ENCODE measurements at places on chromosomes 2 and 18. TPM values are rescaled to one million over a fixed set of nuclear protein-coding genes. Genes with fewer than 3 reads are reported as not detected.

The DCC gene
- 0.18 TPM for total RNA-seq

DNA sequence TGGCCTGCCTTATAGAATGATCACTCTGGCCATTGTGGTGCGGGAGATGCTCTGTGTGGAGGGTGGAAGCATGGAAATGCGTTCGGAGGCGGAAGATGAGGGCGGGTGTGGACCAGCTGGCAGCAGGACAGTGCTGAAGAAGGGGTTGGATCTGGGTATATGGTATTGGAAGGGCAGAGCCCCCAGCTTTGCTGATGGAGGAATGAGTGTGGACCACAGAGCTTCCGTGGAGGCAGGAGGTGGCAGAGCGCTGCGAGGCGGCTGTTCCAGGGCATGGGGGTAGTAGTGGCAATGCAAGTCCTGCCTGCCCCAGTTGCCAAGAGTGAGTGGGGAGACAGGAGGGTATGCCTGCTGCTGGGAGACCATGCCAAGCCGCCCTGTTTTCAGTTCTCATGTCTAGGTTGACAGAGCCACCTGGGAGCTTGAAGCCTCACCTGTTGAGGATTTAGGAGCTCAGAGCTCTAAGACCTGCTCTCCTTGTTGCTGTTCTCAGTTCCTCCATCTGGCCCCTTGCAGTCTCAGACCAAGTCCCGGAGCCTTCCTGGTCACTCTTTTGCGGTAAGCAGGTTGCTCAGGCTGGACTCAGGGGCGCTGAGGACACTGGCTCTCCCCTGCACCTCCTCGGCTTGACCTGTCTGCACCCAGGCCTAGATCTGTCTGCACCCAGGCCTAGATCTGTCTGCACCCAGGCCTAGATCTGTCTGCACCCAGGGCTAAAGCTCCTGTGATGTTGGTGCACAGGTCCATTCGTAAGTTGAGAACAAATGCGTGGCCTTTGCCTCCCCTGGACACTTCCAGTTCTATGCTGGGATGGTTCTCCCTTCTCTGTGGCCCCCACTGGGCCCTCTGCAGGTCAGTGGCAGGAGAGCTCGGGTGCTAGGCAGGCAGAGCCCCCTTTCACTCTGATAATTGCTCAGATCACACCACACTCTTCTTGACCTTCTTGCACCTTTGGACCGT is 290.5 kb upstream of the HS6ST1 start:
- no peak overlapping the region for H3K27ac ChIP-seq
- no peak overlapping the region for H3K4me3 ChIP-seq
- DNase-seq: peak; percentile 22
- H3K27me3 ChIP-seq: no peaks in the 10 kb centered on the region
- no peaks in the 10 kb centered on the region for H3K4me1 ChIP-seq
- no peaks in the 10 kb centered on the region for H3K36me3 ChIP-seq

DNA sequence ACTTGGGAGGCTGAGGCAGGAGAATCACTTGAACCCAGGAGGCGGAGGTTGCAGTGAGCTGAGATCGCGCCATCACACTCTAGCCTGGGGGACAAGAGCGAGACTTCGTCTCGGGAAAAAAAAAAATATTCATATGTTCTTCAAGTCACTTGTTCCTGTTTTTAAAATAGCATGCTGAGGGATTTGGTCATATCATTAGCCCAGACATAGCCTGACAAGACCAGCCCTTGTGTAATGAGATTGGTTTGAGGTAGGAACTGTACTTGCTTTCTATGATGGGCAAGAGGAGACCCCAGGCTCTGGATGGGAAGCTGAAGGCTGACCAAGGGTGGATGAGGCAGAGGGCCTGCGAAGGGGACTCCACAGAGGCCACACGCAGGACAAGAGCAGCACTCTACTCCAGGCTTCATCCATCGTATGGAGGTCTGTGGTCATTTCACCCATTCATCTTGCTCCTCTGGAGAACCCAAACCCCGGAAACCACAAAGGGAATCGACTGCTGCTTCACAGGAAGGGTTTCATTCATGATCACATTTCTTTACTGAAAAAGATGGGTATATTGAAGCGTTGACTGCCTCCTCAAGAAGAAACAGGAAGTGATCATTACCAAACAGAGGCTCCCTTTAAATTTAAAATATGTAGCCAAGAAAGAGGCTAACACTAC is 87.1 kb upstream of the ZNF397 start:
- no peaks in the 10 kb centered on the region for H3K36me3 ChIP-seq
- H3K4me1 ChIP-seq: peaks cover 6% of the 10 kb centered on the region
- H3K27me3 ChIP-seq: no peaks in the 10 kb centered on the region
- no peak overlapping the region for H3K27ac ChIP-seq

- H3K36me3 ChIP-seq: no peaks in the 10 kb centered on the region
- no peak for DNase-seq
- H3K27ac ChIP-seq: no peak overlapping the region
- no peaks in the 10 kb centered on the region for H3K27me3 ChIP-seq
Observed at GRCh38 chr2:100036793-100037192, 105.6 kb downstream of the AFF3 start.

DNA sequence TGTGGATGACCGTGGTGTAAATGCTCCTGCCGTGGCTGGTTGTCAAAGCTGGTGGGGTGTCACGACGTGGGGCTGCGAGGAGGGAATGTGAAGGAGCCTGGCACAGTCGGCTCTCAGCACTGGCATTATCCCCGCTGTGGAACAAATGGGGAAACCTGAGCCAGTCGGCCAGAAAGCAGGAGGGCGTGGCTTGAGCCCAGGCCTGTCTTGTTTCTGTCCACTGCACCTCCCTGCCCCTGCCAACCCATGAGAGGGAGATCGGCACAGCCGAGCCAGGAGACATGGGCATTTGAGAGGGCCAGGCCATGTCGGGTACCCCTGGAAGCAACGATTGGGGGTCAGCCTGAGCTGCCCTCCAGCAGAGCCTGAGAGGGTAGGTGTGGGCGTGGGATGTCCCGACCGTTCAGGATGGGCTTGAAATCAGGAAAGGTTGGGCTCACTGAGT is 44.5 kb downstream of the PDIA6 start:
- H3K36me3 ChIP-seq: no peaks in the 10 kb centered on the region
- H3K27ac ChIP-seq: no peak overlapping the region
- H3K27me3 ChIP-seq: no peaks in the 10 kb centered on the region

- H3K4me1 ChIP-seq: no peaks in the 10 kb centered on the region
- H3K27ac ChIP-seq: no peak overlapping the region
- H3K4me3 ChIP-seq: no peak overlapping the region
- DNase-seq: no peak
- no peaks in the 10 kb centered on the region for H3K36me3 ChIP-seq
- no peaks in the 10 kb centered on the region for H3K27me3 ChIP-seq
Observed at GRCh38 chr2:137770166-137770565, 194.1 kb upstream of the HNMT start.

- no peak for DNase-seq
- no peaks in the 10 kb centered on the region for H3K4me1 ChIP-seq
- H3K27ac ChIP-seq: no peak overlapping the region
- no peak overlapping the region for H3K4me3 ChIP-seq
- H3K27me3 ChIP-seq: no peaks in the 10 kb centered on the region
Observed at GRCh38 chr2:2806711-2807110, 475.6 kb upstream of the MYT1L start.

DNA sequence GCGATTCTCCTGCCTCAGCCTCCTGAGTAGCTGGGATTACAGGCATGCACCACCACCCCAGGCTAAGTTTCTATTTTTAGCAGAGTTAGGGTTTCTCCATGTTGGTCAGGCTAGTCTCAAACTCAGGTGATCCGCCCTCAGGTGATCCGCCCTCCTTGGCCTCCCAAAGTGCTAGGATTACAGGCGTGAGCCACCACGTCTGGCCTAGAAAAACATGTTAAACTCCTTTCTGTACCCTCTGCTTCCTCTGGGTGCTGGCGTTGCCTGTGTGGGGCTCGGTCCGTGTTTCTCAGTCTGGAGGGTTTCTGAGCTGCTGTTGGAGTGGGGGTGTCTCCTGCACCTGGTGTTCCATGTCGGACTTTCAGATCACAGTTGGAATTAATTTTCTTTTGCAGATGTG is 17.9 kb downstream of the LDLRAD4 start:
- DNase-seq: no peak
- no peak overlapping the region for H3K27ac ChIP-seq
- H3K4me1 ChIP-seq: no peaks in the 10 kb centered on the region
- no peaks in the 10 kb centered on the region for H3K36me3 ChIP-seq
- H3K4me3 ChIP-seq: no peak overlapping the region

- no peak overlapping the region for H3K4me3 ChIP-seq
- H3K36me3 ChIP-seq: no peaks in the 10 kb centered on the region
- H3K27ac ChIP-seq: no peak overlapping the region
- no peaks in the 10 kb centered on the region for H3K4me1 ChIP-seq
- H3K27me3 ChIP-seq: no peaks in the 10 kb centered on the region
Observed at GRCh38 chr18:59871711-59872362, 28.0 kb upstream of the PMAIP1 start.

DNA sequence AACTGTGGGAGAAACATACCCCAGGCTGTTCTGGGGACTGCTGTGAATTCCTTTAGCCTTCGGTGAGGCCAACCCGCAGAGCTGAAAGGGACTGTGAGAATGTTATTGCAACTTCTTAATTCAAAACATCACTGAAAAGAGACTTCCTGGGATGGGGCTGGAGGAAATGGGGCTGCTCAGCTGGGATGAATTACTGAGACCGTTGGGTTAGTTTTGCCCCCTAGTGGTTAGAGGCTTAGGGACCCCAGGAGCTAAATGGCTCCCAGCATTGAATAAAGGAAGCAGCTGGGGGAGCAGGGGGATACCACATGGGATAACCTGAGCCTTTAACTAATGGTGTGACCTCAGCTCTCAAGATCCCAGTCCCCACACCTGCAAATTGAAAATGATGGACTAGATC is 941.1 kb upstream of the FANCL start:
- H3K4me1 ChIP-seq: peaks cover 16% of the 10 kb centered on the region
- H3K27ac ChIP-seq: no peak overlapping the region
- H3K36me3 ChIP-seq: no peaks in the 10 kb centered on the region
- H3K4me3 ChIP-seq: no peak overlapping the region

Measured in ovary (tissue), 10 donors.